ENCODE measurements at places on chromosomes 11 and 22. TPM values are rescaled to one million over a fixed set of nuclear protein-coding genes. Genes with fewer than 3 reads are reported as not detected.

Gene SMC1B
- total RNA-seq: not detected

Gene SCGB2A2
- not detected for total RNA-seq

- DNase-seq: peak; percentile 40
Measured at GRCh38 chr11:59898046-59898445, 19.5 kb downstream of the OOSP3 start.

Gene TEX54
- not detected for total RNA-seq

- no peak for DNase-seq
Measured at GRCh38 chr22:22931557-22932270, 44.1 kb downstream of the IGLL5 start.

GRCh38 chr22:28014211-28015045 is 95.4 kb upstream of the PITPNB start:
- peak; percentile 35 for DNase-seq

Gene TMEM258
- total RNA-seq: 113 TPM

Gene P2RY6
- total RNA-seq: 2.1 TPM

DNA sequence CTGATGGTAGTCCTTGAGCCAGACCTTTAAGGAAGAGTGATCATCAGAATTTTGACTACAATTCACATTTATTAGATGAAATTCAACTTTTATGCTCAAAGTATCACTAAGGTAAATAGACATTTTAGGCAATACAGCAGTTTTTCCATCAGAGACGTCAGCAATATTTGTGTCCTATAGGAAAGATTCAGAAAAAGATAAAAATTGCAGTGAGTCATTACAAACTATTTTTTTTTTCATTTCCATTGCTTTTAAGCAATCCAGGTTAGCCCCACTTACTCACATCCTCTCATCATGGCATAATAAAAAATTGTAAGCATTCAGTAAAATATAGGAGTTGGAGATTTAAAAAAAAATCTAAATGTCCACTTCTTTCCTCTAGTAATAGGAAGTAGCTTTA is 46.9 kb downstream of the MSANTD4 start:
- DNase-seq: no peak

Gene DDI1
- total RNA-seq: not detected

Gene LRP4
- 30.7 TPM for total RNA-seq

DNA sequence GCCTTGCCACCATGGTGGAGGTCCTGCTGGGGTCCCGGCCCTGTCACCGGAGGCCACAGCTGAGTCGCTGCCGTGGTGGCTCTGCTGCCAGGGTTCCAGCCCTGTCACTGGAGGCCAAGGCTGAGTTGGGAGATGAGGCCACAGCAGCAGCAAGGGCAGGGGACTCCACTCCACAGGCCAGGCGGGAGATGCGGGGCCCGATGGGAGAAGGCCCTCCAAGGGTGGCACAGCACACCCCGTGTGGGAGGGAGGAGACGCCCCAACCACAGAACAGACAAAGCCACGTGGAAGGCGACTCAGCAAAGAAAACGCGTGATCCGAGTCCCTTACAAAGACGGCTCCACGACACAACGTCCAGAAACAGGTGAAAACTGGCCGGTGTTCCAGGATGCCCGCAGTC is 159.3 kb downstream of the BRD1 start:
- DNase-seq: no peak

DNA sequence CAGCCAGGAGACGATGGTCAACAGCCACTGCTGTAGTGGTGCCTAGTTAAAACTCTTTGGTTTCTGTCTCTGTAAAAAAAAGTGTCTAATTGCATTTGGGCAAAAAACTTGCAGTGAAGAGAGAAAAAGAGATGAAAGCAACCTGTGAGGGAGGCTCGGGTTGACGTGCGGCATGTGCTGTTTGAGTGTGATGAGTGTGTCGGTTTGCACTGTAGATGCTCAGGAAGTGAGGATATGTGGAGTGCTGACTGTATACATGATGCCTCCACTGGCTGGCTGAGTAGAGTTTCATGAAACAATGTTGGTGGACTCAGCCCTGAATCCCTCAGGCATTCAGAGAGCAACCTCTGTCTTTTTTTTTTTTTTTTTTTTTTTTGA is 4.3 kb upstream of the DGCR6L start:
- DNase-seq: no peak

DNA sequence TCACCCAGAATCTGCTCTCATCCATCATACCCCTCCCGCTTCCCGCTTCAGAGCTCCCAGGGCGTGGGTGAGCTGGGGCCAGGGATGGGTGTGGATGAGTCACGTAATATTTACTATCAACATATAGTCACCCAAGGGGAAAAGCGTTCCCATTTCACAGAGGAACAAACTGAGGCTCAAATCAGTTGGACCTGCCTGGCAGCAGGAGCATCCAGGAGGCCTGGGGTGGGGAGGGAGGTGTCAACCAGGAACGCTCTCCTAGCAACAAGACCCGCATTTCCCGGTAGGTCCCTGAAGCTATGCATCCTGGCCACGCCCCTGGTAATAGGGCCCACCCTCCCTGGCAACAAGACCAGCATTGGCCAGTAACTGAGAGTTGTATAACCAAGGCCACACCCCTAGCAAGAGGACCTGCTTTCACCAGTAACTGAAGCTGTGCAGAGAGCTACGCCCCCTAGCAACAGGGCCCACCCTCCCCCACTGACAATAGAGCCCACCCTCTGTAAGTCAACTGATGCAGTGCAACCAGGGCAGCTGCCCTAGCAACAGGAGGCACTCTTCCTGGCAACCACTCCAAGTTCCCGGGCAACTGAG is 32.7 kb upstream of the TXNRD2 start:
- peak; percentile 82 for DNase-seq

Gene SLC29A2
- total RNA-seq: 28.2 TPM

Gene TMPRSS13
- total RNA-seq: not detected

Gene SCGB1A1
- not detected for total RNA-seq

- no peak for DNase-seq
Measured at GRCh38 chr11:47243454-47243853, 5.2 kb downstream of the ACP2 start.

DNA sequence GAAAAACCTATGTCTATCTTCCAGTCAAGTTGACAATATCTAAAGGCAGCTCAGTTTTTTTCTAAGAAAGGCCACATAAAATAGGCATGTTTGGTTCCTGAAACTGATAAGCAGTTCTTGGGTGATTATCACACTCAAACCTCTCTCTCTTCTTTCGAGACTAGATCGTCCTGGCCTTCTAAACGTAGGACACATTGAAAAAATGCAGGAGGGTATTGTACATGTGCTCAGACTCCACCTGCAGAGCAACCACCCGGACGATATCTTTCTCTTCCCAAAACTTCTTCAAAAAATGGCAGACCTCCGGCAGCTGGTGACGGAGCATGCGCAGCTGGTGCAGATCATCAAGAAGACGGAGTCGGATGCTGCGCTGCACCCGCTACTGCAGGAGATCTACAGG is 15.1 kb downstream of the CDPF1 start:
- no peak for DNase-seq

Gene MUC6
- not detected for total RNA-seq

- DNase-seq: no peak
Measured at GRCh38 chr11:57446055-57446454, 14.3 kb upstream of the RTN4RL2 start.

Gene LRRC74B
- not detected for total RNA-seq

DNA sequence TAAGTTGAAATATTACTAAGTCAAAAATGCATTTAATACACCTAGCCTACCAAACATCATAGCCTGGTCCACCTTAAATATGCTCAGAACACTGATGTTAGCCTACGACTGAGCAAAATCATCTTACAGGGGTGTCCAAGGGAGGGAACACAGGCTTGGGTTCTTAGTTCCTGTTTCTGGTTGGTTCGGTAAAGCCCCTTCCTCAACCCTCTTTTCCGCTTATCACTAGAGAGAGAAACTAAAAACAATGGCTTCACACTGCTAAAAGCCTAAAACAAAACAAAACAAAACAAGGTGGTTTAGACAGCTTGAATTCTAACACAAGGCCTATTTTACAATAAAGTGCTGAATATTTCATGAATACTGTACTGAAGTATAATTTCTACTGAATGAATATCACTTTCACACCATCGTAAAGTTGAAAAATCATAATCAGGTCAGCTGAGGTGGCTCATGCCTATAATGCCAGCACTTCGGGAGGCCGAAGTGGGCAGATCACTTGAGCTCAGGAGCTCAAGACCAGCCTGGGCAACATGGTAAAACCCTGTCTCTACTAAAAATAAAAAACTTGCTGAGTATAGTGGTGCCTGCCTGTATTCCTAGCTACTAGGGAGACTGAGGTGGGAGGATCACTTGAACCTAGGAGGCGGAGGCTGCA is 118.0 kb downstream of the SIK3 start:
- DNase-seq: no peak

DNA sequence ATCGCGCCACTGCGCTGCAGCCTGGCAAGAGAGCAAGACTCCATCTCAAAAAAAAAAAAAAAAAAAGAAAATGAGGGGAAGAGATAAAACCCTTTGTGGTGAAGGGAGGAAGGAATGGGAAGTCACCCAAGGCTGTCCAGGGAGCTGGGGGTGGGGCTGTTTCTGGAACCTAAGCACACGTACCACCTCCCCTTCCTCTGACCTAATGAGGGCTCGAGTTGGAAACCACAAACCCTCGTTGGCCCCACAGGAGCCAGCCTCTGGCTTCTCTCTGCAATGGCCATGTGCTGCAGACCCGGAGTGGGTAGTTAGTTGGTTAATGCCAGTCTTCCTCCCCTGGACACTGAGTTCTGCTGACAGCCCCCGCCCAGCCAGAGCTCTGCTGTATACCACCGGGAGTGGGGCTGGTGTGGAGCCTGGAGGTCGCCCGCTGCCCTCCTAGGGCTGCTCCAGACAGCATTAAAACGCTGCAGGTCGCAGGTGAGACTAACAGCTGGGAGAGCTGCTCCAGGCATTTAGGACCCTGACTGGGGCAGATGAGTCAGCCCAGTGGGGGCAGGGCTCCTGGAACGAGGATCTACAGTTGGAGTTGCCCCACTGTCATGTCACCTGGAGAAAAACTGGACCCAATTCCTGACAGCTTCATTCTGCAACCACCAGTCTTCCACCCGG is at the start of gene LGALS12:
Gene LGALS12 (plus strand): TSS at position 228 of the 672 bp plus-strand sequence. CDS start 375 bp downstream, at position 603.
- no peak for DNase-seq

DNA sequence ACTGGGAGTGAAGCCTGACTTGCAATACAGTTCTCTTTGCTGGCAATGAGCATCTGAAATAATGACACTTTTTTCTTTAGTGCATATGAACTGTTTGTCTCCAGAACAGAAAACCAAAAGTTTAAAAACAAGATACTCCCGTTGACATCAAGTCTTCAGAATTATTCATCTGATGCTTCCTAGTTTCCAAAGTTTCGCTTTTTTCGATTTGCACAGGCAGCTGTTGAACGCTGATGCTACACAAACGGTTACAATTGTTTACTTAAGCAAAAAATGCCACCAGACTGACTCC is 612 bp upstream of the BIRC2 start:
- DNase-seq: no peak

Gene OR2D2
- total RNA-seq: not detected

Gene TMA7B
- total RNA-seq: not detected

DNA sequence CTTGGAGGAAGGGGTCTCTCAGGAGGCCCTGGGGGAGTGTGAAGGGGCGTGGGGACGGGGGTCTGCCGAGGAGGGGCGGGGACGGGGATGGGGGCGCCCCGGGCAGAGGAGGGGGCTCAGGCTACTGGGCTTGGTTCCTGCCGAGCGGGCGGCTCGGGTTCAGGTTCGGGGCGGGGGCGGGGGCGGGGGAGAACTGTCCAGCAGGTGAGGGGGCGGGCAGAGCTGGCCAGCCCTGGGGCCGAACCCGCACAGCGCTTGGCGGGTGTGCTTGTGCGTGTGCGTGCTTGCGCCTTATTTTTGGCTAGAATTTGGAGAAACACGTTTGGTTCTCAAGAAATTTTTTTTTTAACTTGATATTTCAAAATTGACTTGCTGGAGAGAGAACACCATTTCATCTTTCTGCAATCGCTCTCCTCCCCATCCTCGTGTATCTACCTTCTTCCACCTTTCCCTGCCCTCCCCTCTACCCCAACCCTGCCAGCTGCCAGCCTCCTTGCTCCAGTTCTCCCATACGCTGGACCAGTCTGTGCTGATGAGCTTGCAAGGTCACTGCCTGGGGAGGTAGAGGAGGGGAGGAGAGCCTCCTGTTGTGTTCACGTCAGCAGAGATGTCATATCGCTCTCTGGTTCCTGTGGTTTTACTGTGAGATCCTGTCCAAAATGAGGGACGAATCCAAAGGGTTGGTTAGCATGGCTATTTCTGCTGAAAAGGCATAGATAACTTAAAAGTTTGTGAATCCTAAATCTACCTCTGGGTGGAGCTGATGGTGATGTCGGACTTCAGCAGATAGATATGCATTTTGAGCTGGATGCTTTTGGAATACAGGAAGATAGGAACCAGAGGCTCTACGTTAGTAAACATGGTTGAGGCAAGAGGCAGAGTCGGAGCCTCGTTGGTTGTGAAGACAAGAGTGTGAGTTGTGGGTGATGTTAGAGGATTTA is 668 bp downstream of the MADD start:
- DNase-seq: no peak

Gene DEUP1
- total RNA-seq: not detected

GRCh38 chr11:15577519-15577918 is 462.8 kb downstream of the INSC start:
- DNase-seq: no peak

Gene AIFM3
- total RNA-seq: 2.1 TPM

Gene IL18
- 4.9 TPM for total RNA-seq

Gene C22orf42
- total RNA-seq: not detected

Gene PKDREJ
- 0.09 TPM for total RNA-seq

- no peak for DNase-seq
Measured at GRCh38 chr11:119481667-119482400, 58.9 kb upstream of the THY1 start.

Gene MAPK8IP1
- total RNA-seq: 6.3 TPM

DNA sequence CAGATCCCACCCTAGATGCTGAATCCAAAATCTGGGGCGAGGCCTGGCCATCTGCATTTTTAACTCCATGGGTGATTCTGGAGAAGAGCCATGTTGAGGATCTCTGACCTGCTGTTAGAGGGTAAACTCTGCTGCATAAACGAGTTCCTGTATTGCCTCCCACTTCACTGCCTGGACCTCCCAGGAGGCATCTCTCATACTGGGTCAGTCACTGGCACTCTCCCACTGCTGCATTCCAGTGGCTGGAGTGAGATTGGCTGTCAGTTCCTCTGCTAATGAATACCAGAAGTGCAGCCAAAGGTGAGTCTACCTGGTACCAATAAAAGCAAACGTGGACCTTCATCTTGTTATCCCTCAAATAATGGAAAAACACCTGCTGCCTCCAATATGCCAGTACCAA is 10.3 kb downstream of the POLDIP3 start:
- DNase-seq: no peak

DNA sequence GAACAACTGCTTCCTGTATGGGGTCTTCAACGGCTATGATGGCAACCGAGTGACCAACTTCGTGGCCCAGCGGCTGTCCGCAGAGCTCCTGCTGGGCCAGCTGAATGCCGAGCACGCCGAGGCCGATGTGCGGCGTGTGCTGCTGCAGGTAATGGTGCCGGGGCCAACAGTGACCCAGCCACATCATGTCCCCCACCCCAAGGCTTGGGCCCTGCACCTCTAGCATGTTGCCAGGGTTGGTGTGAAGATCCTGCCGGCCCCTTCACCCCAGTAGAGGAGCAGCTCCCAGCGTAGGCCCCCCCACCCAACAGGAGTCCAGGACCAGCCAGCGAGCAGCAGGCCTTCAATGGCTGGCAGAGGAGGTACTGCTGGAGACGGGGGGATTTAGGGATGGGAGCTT is 15.9 kb downstream of the TAB1 start:
- no peak for DNase-seq

Gene MIOX
- total RNA-seq: not detected

GRCh38 chr11:37605229-37605628 is 1007.2 kb upstream of the RAG2 start:
- no peak for DNase-seq

All from right cardiac atrium (tissue), 5 donors.